ENCODE measurements at places on chromosomes 3 and 15.

- DNase-seq, result no peak
Observed at GRCh38 chr3:144968750-144969350, 997.2 kb downstream of the DIPK2A start.

GRCh38 chr3:123499322-123499721, 50.4 kb upstream of the ADCY5 start:
- DNase-seq, result peak; percentile 77

DNA sequence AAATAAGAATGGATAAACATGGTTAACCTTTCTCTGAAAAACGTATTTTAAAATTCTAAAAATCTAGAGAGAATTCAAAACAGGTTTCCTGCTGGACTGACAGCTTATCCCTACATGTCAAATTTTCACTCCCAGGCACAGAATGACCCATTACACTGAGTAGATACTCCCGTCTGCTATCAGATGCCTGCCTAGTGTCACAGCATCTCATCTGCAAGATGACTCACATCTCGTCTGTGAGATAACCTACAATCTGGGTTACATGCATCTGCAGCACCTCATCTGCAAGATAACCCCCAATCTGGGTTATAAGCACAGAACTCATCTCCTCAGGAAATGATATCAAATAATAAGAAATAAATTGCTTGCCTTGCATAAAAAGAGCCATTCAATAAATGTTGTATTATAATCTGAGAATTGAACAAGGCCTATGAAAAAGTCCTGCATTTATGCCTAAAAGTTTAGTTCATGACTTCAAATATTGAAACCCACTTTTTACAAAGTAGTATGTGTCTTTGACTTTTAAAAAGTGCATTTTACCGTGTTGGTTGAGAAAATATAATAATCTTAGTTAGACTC, 188.3 kb upstream of the THBS1 start:
- DNase-seq, result no peak

GRCh38 chr15:48631176-48631770, 14.2 kb downstream of the FBN1 start:
- DNase-seq, result peak; percentile 76

DNA sequence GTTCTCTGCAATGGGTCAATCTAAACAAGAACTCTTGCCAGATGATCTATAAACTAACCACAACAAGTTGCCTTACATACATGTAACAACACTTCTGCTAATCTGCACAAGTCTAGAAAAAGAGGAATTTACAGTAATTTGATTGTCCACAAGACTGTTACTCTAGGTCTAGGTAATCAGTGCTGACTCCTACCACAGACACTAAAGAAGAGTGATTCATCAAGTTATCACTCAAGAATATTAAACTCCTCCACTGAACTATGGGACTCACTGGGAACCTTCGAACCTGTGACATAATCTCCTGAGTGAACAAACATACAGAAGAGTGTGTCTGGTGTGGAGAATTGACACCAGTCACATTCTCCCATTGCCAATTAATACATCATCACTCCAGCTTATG, 138.3 kb downstream of the ANXA2 start:
- DNase-seq, result no peak

GRCh38 chr15:65659502-65660052, 37.8 kb downstream of the SLC24A1 start:
- DNase-seq, result no peak

Measured in GM23248 (cell line).